ENCODE measurements at places on chromosomes 13 and 19.

DNA sequence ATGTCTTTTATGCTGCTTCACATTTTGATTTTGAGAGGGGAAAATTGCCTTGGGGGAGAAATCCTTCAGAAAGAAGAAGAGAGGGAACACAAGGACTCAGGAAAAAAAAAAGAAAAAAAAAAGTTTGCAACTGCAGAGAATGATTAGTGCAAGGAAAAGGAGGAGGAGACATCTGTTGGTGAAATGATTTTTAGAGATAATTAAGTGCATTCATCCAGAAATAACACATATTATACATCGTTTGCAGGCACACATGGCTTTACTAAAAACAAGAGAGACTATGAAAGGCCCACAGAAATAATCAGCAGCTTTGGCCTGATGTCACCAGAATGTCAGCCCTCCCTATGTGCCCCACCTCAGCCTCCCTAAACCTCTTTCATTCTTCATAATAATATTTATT lies 1058.2 kb downstream of the PCDH9 start:
- no peak for DNase-seq

DNA sequence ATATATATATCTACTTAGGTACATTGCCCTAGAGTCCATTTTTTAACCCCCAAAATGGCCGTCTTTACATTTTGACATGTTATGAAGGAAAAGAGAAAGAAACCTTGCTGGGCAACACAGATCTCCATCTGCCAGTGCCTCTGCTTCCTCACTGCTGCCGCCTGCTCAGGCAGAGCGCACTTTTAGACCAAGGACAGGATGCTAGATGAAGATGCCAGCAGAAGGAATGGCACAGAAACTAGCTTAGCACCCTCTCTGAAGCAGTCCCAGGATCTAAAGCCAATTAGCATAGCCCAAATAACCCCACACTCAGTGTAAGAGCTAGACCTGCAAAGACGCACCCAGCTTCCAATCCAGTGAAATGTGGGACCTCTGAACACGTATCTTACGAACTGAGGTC lies 111.9 kb downstream of the RXFP2 start:
- DNase-seq = no peak

- DNase-seq = no peak
Measured at GRCh38 chr19:48768994-48769713, 13.8 kb downstream of the FGF21 start.

DNA sequence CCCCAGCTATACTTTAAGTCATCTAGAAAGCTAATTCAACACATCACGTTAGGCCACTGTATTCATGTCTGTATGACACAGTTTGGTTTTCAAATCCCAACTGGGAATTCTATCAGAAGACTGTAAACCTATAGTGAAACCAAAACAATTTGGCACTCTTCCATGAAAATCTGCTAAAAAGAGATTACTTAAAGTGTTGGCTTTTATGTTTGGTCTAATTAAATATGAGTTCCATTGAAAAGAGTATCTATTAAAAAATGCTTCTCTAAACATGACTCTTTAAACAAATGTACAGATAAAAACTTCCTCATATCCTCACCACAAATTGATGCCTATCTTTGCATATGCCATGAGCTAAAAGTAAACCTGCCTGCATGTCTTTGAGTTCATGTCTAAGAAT lies 25.4 kb downstream of the PCDH9 start:
- DNase-seq = no peak

- no peak for DNase-seq
Measured at GRCh38 chr19:2012941-2013682, 2.4 kb downstream of the BTBD2 start.

DNA sequence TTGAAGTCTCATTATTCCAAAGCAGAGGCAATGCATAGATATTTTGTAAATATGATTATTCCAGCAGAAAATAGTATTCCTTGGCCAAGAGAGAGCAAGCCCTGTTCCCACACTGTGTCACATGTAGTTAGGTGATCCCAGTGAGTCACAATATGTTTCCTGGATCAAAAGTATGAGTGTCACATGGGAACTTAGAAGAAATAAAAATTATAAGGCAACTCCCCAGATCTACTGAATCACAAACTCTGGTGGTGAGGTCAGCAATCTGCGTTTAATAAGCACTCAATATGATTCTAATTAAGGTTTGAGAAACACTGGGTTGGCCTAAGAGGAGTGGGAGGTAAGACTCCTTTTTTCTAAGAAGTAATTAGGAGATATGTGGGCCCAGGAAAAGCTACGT lies 1504.5 kb upstream of the PCDH20 start:
- no peak for DNase-seq

GRCh38 chr13:32969516-32969941 lies 46.7 kb upstream of the KL start:
- DNase-seq = no peak

DNA sequence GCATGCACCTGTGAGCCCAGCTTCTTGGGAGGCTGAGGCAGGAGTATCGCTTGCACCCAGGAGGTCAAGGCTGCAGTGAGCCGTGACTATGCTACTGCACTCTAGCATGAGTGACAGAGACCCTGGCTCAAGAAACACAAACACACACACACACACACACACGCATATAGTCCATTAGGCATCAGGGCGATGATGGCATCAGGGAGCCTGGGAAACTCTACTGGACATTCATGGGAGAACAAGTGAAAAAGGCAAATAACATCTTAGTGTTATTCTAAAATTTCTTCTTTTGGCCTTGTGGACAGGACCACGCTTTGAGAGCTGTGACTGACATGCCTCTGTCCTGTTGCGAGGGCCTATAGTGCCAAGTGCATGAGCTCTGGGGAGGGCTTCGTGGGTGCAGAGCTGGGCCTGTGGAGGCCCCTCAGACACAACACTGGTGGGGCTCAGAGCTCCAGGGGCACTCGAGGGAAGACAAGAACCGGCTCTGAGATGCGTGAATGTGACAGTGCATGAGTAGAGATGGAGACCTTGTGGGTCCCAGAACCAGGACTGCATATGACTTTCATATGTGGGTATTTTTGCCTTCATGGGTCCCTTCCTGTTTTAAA lies 8.0 kb upstream of the USF2 start:
- DNase-seq = no peak

DNA sequence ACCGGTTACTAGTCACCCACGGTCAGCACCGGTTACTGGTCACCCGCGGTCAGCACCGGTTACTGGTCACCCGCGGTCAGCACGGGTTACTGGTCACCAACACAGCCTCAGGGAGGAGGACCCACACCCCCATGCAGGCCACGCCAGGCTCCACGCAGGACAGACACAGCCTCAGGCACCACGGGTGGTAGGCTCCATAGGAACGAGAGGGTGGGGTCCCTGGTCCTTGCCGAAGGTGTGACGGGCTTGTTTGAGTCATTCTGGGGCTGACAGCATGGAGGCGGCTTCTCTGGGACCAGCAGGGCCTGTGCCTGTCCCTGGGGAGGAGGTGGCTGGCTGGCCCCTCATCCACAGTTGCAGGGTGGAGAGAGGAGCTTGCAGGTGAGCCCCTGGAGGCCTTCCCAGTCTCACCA lies 122.8 kb upstream of the SOX1 start:
- no peak for DNase-seq

DNA sequence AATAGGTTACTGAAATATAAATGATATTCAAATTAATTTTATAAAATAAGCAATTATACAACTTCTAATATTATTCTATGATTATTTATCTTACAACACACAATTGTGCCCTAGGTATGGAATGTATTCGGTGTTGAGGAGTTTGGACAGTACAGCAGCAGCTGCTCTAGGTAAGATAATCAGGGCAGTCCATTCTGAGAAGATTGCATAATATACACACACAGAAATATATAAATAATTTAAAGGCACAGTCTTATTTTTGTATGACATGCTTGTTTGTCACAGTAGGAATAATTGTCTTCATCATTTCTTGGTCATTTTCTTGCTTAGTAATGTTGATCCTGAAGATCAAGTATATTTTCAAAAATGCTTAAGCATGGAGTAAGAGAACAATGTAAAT lies 849.4 kb upstream of the MIR17HG start:
- DNase-seq = no peak

DNA sequence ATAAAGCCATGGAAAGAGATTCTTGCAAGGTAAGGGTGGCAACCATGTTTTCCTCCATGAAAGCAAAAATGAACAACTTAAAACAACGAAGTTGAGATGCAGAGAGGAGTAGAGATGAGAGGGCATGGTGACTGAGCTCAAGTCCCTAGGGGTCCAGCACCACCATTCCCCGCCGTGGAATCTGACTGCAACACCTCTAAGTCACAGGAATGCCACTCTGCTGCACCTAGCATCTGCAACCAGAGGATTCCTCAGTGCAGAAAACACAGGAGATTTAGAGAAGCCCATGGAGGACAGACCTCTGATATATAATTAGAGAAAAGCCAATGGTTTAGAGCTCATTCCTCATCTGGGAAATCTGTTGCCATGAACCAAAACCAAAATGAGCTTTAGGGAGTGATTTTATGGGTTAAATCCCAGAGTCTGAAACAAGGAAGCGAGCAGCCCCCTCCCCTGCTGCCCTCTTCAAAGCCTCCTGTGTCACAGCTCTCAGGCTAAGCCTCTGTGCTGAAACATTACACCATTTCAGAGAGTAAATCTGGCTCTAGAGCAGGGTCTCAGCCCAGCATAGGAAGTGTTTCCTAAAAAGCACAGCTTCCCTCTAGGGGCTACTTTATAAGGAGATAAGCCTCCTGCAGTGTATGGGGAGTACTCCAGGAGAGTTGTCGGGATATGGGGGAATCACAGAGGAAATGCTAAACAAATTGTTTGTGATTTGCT lies 1043.6 kb downstream of the UQCRFS1 start:
- no peak for DNase-seq

DNA sequence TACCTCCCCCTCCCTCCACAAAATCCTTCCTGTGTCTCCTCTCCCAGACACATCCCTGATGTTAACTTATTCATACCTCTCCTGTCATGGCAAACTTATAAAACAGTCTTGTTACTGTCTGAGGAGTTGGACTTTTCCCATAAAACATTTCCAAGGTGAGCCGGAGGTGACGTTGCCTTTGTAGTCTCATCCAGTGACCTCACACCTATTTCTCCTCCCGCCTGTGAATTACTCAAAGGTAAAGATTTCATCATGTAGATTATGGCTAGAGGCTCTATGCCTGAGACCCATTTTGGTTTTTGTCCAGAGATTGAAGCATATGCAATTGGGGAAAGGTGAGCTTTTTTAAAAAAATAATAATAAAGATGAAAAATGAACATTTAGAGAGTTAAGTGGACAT lies 529.0 kb downstream of the MYO16 start:
- no peak for DNase-seq

DNA sequence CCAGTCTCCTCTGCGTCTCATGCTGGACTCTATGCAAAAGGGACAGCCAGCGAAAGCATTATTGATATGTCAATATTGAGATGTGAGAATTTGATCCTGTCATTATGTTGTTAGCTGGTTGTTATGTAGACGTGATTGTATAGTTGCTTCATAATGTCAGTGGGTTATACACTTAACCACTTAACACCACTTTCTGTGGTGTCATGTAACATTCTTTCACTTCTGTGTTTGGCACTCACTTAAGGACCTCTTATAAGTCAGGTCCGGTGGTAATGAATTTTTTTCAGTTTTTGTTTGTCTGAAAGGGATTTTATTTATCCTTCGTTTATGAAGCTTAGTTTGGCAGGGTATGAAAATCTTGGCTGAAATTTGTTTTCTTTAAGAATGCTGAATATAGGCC lies 7.1 kb upstream of the SIGLEC7 start:
- no peak for DNase-seq

GRCh38 chr13:80924596-80924995 lies 583.7 kb upstream of the SPRY2 start:
- no peak for DNase-seq
